ENCODE measurements at places on chromosomes 1 and 21.
A peak's percentile ranks its signal among the peaks of the same experiment; 100 is the strongest.

- no peak for DNase-seq
Observed at GRCh38 chr1:55070293-55071164, 31.2 kb downstream of the PCSK9 start.

GRCh38 chr1:71019233-71019969 is 28.2 kb downstream of the PTGER3 start:
- no peak for DNase-seq

DNA sequence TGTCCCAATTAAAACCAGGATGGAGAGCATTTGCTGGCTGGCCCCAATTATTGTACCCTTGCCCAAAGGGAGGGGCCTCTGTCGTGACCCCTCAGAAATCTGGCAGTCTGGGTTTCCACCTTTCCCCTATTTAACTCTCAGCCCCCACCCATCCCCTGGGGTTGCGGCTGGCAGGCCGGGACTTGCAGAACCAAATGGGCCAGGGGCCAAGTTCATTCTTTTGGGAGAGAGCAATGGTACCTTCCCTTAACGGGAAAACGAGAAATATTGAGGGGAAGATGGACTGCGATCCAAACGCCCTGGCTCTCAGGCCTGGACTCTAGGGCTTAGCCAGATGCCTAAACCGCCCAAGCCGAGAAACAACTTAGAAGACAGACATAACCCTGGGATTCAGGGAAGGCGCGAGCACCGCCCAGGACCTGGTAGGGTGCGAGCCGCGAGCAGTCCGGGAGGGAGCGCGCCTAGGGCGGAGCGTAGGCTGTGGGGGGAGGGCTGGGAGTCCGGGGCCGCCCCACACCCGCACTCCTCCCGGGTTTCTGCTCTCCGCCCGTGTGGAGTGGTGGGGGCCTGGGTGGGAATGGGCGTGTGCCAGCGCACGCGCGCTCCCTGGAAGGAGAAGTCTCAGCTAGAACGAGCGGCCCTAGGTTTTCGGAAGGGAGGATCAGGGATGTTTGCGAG is at the start of gene SLC27A3:
Gene SLC27A3, plus strand, starts transcription at position 628 of the 678 bp plus-strand sequence. CDS start 91 bp downstream, outside the sequence.
- DNase-seq = peak; percentile 59

- DNase-seq = no peak
Observed at GRCh38 chr1:12375133-12375829, 145.5 kb downstream of the VPS13D start.

DNA sequence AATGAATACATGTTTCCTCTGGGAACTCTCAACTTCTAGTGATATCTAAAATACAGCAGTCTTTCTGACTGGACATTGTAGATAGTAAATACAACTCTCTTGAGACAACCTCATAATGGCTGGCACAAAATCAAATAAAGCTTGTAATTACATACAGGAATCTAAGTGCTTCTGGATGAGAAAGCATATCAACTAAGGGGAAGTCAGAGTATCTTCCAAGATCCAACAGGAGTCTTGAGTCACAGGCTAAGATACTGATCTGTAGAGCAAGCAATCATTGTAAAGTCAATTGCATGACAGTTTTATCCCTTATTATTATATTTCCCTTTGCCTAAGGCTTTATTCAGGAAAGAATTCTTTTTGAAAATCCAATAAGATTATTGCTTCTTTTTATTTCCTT is 249.9 kb downstream of the LRRIQ3 start:
- no peak for DNase-seq

DNA sequence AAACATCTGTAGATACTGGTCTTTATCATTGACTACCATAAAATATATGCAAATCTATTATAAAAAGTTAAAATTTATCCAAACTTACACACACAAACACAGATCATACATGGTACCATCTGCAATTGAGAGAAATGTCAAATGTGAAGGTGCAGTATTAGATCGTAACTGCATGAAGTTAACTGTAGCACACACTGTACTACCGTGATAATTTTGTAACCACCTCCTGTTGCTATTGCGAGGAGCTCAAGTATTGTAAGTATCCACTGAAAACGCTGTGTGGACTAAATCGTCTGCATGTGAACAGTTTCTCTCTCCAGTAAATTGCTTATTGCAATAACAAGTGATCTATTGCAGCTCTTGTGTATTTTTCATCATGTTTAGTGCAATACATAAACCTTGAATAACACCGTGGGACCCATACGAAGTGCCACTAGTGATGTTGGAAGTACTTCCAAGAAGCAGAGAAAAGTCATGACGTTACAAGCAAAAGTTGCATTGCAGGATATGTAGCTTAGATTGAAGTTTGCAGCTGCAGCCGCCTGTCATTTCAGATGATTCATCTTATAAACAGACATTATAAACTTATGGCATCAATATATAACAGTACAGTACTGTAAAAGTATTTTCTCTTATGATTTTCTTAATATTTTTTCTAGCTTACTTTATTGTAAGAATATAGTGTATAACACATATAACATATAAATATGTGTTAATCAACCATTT is 172.9 kb downstream of the SDCCAG8 start:
- no peak for DNase-seq

DNA sequence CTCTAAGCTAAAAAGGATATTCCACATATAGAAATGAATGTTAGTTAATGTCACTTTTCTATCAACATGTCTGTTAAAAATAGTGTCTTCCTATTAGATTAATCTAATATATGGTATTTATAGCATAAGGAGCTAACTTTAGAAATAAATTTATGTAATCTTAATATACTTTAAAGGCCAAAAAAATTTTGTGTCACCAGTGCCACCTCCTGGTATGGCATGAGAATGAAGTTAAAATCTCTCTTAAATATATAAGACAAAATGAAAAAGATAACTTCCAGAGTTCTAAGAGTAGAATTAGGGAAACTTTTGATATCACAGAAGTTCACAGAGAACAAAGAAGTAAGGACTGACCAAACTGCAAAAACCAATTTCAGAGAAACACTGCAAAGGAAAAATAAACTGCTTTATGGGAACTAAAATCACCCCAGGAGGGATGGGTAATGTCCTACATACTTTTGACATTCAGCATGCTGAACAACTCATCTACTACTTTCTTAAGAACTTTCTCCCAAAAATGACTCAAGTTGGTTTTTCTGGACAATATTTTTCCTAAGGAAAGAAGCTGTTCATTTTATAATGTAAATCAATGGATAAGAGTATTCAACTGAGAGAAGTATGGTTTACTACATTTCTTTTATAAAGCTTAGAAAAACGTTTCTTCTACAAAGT is 82.8 kb downstream of the TRIM33 start:
- no peak for DNase-seq

- DNase-seq = no peak
Observed at GRCh38 chr1:58908561-58909560, 125.0 kb upstream of the JUN start.

GRCh38 chr1:236261898-236262297 is 19.9 kb downstream of the ERO1B start:
- no peak for DNase-seq

- no peak for DNase-seq
Observed at GRCh38 chr1:51255331-51255730, 19.3 kb downstream of the RNF11 start.

- no peak for DNase-seq
Observed at GRCh38 chr21:28550057-28550825, 442.4 kb downstream of the LTN1 start.

DNA sequence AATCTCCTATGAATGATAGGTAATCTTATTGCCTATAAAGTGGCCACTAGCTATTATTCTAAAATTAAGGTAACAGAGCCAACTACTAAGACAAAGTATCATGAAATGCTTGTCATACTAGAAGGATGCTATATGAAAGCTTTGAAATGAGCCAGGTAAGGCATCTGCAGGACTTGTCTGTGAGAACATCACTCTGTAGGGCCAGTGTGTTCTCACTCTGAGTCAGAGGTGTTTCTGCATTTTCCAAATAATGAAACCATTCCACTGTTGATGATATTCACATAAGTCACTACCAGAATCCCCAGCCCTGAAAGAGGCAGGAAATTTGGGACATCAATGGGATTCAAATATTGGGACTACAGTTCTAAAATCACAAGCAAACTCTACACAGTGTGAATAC is 25.8 kb upstream of the GBP5 start:
- no peak for DNase-seq

GRCh38 chr1:29709704-29710280 is 473.5 kb downstream of the PTPRU start:
- DNase-seq = no peak

DNA sequence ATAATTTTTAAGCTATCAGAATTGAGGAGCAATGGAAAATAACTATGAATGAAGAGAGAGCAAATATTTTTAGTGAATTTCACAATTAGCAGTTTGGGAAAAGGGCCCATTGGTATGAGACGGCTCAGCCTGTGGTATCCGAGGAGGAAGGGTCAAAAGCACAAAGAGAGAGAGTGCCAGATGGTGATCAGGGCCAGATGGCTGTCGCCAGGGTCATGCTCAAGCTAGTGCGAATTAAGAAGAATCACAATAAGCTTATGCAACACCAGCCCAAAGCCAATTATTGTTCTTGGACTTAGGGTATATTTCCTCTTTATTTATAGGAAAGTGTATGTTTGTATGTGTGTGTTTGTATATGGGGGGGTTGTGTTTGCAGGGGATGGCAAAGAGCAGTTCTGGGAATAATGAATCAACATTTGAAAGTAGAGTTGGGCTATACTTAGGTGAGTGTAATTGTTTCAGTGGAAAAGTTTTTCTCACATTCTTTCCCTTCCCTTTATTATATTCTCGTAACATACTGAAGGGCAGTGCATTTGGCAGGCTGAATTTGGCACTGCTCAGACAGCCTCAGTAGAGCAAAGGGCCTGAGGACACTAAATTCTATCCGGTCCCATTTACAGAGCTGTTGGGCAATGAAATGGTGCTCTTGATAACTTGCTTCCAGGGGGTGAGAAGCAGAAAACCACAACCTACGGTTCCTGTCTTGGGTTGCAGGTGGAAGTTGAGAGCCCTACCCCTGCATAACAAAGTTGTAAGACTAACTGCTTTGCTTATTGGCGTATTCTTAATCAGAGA is 19.5 kb upstream of the DDR2 start:
- DNase-seq = no peak

GRCh38 chr1:183932412-183932811 is 105.1 kb downstream of the COLGALT2 start:
- DNase-seq = no peak

- no peak for DNase-seq
Observed at GRCh38 chr1:64758233-64758632, 13.4 kb downstream of the RAVER2 start.

- no peak for DNase-seq
Observed at GRCh38 chr1:229146647-229147046, 124.3 kb upstream of the RAB4A start.

DNA sequence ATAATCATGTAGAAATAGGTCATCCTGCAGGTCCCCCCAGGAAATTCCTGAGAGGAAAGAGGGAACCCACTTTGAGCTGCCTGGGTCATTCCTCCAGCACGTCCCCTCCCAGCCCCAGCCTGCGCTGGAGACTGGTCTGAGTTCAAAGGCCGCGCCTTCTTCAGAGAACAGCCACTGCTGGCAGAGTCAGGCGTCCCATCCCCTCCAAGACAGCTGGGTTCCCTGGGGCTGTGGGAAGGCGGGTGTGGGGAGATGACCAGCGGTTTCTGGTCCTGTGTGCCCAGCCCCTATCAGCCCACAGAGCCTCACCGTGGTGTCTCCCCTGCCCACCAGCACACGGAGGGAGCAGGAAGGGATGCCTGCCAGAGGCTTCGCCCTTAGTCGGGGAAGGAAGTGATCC is 18.0 kb upstream of the TRAPPC10 start:
- no peak for DNase-seq

GRCh38 chr1:38041936-38042834 is 4.4 kb downstream of the POU3F1 start:
- DNase-seq = no peak

- no peak for DNase-seq
Observed at GRCh38 chr1:166117776-166118175, 49.0 kb downstream of the FAM78B start.

GRCh38 chr1:14697353-14697752 is 98.9 kb downstream of the KAZN start:
- no peak for DNase-seq

DNA sequence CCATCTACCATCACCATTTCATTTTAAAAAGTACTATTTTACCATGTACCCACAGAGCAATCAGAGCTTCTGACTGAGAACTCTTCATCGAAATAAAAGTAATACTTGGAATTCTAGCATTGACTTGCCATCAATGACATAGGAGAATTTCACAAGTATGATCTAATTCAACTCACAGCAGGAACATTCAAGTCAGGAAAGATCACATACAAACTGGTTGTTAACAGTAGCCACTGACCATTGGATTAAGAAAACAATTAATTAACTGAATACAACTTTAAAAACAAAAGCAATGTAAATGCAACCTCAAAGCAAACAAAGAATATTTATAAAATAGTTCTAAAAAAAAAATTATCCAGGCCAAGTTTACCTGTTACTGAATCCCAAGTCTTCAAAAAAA is 18.8 kb downstream of the RNF115 start:
- DNase-seq = no peak

GRCh38 chr1:85850238-85850637 is 142.0 kb upstream of the ZNHIT6 start:
- DNase-seq = no peak

- no peak for DNase-seq
Observed at GRCh38 chr1:225915538-225915991, 8.5 kb downstream of the PYCR2 start.

GRCh38 chr1:7751174-7751573 is 19.9 kb upstream of the VAMP3 start:
- DNase-seq = no peak

- DNase-seq = no peak
Observed at GRCh38 chr1:31699341-31699891, 4.4 kb downstream of the COL16A1 start.

- DNase-seq = no peak
Observed at GRCh38 chr1:18556364-18556763, 74.3 kb upstream of the PAX7 start.

DNA sequence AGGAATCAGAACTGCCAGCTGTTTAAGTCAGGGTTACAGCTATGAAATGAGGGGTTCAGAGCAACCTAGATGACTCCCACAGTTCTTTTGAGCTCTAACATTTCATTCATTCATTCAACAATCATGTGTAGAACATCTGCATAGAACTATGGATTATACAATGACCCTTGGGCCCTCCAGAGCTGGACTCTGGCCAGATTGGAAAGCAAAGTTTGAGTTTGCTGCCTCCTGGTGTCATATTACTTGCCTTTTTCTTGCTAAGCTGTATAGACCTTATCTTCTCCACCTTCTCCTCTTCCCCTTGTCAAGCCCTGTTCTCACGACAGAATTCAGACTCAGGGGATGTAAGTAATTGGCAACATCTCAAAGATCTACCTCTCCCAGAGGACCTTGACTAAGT is 4.0 kb downstream of the CASQ2 start:
- no peak for DNase-seq
